ENCODE measurements at places on chromosomes 6 and 20.

- DNase-seq, result no peak
Observed at GRCh38 chr20:33063271-33063670, 9.6 kb downstream of the BPIFB3 start.

- DNase-seq, result no peak
Observed at GRCh38 chr20:22825076-22825475, 210.0 kb upstream of the SSTR4 start.

DNA sequence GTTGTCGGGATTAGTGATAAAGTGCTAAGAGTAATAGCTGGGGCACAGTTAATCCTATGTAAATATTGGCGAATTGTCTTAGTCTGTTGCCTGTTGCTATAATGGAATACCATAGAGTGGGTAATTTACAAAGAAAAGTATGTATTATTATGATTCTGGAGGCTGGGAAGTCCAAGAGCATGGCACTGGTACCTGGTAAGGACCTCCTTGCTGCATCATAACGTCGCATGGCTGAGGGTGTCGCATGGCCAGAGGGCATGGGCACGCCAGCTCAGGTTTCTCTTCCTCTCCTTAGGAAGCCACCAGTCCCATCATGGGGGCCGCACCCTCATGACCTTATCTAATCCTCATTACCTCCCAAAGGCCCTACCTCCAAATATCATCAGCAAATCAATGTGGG, 29.7 kb downstream of the IRF4 start:
- DNase-seq, result no peak

GRCh38 chr6:23027281-23027680, 457.9 kb downstream of the HDGFL1 start:
- no peak for DNase-seq

- DNase-seq, result no peak
Observed at GRCh38 chr6:23534351-23534750, 591.7 kb upstream of the NRSN1 start.

DNA sequence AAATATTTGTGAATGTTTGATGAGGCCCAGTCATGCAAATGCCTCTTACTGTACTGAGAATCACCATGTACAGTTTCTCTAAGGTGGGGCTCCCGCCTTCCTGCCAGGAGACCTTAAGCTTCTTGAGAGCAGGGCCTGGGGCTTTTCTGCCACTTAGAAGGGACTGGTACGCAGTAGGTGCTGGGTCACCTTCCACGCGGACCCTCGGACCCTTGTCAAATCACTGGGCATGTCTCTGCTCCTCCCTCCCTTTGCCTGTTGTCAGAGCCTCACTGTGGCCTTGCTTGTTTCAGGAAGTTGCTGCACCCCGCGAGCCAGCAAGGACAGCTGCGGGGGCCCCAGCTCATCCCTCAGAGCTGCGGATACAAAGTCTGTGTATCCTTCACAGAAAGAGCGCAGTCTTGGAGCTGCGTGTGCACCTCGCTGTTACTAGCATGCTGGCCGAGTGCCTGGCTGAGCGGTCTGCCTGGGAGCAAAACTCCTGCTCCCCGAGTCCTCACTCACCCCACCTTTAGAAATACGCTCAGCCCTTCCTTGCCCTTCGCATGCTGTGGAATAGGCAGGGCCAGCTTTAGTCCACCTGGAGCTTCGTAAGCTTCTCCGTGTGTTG, 30.7 kb upstream of the IRF4 start:
- no peak for DNase-seq

DNA sequence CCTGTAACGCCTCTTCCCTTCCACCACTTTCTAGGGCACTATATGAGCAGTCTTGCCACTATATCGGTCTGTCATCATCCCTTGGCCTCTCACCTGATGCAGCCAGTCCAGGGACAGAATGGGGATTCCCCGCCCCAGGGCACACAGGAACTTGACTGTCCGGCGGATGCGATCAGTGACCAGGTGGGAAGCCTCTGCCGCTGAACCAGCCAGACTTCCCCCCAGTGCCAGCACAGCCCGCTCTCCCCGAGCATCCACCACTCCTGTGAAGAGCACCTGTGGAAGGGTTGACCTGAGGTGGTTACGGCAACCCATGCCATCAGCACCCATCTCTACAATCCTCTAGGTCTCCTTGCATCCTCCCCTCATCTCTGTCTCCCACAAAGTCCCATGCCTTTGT, 12.2 kb upstream of the NRM start:
- no peak for DNase-seq
